ENCODE measurements at places on chromosomes 2 and 18.

DNA sequence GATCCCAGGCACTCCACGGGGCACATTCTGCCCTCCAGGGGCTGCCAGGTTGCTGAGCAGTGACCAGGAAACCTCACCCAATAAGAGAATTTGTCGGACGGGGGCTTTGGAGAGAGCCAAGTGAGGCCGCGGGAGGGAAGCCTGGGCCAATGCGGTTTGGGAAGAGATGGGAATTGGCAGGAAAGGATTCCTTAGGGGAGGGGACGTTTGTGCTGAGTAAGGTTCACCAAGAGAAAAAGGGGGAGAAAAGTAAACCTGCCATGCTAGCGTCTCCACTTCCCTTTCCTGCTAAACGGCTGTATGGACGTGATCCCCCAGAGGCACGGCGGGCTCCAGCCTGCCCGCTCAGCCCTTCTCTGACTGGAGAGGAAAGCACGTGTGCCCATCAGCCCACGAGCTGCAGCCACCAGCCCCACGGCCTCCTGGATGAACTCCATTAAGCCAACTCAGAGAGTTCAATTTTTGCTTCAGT lies 194.4 kb upstream of the ID2 start:
- no peak for DNase-seq

DNA sequence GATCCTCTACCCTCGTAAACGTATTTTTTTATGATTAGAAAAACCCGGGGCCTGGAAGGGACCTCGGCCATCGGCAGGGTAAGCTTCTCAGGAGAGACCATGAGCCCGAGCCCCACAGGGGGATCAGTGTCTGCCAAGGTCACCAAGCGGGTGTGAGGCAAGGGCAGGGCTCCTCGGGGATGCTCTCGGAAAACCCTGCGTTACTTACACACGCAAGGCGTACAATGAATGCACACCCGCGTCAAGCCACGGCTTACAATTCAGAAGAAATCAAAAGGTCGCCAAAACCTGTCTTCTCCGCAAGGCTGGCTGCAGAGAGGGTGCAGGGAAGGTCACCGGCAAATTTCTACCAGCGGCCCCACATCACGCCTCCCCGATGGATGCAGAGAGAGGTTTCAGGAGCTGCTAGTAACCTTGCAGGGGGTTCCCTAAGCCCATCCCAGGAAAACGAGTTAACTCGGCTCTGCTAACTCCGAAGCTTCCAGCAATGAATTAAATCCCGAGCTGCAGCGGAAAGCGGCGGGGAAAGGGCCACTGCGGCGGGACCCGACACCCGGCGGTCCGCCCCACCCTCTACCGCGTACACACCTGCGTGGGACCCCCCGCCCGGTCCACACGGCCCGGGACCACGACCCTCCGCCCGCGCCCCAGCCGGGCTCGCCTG lies 638 bp downstream of the ST3GAL5 start:
- DNase-seq, result no peak

GRCh38 chr2:160715428-160715827 lies 221.8 kb upstream of the RBMS1 start:
- DNase-seq, result no peak

DNA sequence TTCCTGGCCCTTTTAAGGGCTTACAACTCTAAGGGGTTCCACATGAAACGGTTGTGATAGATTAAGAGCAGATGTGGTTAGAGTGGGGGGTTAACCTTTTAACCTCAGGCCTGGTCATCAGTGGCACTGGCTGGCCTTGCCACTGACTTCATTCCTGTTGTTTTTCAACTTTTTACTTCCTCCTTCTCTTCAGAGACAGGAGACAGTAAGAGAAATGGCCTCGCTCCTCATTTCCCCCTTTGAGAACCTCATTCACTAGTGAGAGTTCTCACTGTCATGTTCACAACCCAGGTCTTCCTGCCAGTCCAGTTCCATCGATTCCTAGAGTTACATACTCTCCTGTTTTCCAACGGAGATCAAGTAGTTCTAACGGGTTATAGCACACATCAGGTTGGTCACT lies 101.6 kb upstream of the SLC1A4 start:
- DNase-seq, result no peak

DNA sequence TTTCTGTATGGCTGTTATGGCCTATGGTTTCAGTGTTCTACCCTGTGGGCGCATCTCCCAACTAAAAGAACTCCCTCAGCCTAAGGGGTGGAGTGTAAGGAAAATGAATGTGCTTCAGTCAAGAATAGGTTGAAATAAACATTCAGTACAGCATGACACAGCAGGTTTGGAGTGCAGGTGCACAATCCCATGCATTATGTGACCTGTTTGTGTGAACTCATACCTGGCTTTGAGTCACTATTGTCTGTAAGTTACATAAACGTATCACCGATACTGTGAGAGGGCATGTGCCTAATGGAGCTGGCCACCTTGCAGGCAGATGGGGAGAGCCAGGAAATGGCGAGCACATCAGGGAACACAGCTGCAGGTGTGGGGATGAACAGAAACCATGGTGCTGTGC lies 216.0 kb downstream of the DSEL start:
- DNase-seq, result no peak

GRCh38 chr2:28419443-28420270 lies 27.0 kb downstream of the FOSL2 start:
- no peak for DNase-seq

GRCh38 chr2:78895022-78895421 lies 130.5 kb upstream of the REG3G start:
- DNase-seq, result no peak

DNA sequence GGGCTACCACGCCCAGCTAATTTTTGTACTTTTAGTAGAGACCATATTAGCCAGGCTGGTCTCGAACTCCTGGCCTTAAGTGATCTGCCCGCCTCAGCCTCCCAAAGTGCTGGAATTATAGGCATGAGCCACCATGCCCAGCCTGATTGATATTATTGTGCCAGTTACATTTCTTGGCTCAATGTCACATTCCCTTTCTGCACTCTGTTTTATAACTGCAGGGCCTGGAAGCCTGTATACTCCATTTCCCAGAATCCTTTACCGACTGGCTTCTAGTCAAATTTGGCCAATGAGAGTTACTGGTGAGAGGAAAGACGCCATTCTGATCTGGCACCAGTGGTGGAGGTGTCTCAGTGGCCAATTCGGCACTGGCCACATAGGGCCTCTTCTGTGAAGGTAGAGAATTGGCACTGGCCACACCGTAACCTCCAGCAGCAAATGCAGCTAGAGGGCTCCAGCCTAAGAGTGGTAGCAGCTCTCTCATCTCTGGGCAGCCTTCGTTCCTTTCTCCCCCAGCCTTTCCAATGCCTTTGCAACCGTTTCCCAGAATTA lies 16.9 kb upstream of the CFAP36 start:
- DNase-seq, result no peak

- DNase-seq, result no peak
Measured at GRCh38 chr2:78162202-78162601, 640.0 kb upstream of the LRRTM4 start.

DNA sequence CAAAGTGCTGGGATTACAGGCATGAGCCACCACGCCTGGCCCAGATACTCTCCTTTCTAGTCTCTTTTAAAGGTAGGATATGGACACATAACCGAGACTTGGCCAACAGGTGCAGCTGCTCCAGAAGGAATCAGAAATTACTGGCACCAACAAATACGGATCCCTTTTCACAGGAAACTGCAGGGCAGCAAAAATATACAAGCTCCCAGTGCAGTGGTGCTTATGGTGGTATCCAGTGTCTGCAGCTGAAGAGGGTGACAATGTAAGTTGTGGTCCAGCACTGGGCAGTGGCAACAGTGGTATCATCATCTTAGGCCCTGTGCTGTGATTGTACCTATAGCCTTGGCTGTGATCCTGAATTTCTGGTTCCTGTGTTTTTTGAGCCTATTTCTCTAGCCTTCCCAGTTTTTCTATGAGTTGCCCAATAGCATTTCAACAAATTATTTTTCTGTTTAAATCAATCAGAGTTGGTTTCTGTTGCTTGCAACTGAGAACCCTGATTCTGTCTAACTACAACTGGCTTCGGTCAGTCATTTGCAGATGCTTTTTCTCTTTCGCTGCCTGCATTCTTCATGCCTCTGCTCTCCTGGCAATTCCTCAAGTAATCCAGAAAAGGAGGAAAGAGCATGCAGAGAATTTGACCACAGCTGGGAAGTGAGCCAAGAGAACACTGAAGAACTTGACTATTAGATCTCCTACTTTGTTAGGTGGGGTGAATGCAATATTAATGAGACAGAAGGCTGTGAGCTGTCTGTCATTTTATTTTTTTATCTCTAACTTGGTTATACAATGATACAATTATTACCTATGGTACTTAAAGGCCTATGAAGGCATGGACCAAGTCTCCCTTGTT lies 30.8 kb upstream of the EML4 start:
- DNase-seq, result no peak

DNA sequence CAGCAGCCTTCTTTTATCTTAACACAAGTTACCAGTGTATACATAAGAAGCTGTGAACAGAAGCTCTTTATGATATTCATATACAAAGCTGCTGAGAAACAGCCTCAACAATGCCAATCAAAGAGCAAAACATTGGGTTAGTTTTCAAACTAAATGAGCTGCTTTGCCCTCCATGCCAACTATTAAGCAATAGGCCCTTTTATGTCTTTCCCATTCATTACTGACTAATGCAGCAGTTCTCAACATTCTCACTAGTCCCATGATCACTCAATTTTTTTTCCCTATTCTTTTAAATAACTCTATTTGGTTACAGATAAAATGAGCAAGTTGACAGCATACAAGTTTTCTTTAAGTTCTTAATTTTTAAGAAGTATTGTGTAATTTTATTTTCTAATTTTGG lies 57.9 kb upstream of the FRZB start:
- no peak for DNase-seq

DNA sequence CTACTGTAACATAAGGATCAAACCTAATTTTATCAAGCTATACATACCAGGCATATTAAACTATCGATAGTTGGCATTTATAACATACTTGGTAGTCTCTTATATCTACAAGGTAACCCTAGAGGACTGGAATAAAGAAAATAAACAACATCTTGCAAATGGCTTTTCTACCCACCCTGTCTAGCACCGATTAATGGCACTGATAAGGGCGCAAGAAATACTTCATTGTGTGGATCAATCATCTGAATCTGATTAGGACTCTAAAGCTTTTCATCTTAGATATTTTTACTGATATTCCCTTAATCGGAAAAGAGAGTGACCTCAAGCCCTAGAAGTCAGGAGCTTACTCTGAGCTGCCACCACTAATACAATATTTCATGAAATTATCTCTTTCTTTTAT lies 1461.7 kb upstream of the PIK3C3 start:
- no peak for DNase-seq

DNA sequence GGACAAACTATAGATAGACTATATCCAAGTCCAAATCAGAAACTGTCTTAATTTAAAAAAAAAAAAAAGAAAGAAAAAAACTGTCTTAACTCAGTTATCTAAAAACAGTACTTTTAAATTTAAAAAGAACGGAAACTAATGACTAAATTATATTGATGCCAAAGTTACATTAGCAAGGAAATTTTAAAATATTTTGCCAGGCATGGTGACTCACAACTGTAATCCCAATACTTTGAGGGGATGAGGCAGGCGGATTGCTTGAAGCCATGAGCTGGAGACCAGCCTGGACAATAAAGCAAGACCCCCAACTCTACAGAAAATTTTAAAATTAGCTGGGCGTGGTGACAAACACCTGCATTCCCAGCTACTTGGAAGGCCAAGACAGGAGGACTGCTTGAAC lies 30.9 kb downstream of the MEMO1 start:
- DNase-seq, result no peak

- DNase-seq, result no peak
Measured at GRCh38 chr18:30544141-30544540, 498.4 kb downstream of the DSC3 start.

GRCh38 chr2:220999356-220999755 lies 572.7 kb downstream of the EPHA4 start:
- DNase-seq, result no peak

DNA sequence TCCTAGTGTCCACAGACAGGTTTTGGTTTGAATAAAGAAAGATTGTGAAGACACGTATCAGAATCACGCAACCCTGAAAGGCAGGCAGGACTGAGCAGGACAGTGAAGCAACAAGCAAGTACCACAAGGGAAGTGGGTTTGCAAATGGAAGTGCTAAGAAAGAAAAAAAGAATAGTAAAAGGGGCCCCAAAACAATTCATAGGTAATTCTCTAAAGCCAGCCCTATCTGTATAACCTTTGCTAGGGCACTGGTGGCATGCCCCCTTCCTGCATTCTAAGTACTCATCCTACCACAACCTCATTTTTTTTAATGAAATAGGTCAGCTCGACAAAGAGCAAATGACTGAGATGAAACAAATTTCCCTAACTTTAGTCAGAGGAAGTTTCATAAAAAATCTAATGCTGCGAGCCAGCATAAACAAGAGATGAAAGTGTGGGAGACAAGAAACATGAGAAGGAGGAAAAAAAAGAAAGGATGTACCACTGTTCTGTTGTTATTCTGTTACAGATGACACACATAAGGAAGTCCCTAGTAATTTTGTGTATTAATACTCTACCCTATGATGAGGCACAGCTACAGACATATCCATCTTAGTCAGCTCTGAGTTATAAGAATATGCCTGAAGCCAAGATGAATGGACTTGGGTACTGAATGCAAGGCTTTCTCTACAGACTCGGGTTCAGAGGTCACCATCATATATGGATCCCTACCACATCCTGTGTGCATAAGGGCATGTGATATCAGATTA lies 32.2 kb downstream of the IKZF2 start:
- DNase-seq, result peak; percentile 4

DNA sequence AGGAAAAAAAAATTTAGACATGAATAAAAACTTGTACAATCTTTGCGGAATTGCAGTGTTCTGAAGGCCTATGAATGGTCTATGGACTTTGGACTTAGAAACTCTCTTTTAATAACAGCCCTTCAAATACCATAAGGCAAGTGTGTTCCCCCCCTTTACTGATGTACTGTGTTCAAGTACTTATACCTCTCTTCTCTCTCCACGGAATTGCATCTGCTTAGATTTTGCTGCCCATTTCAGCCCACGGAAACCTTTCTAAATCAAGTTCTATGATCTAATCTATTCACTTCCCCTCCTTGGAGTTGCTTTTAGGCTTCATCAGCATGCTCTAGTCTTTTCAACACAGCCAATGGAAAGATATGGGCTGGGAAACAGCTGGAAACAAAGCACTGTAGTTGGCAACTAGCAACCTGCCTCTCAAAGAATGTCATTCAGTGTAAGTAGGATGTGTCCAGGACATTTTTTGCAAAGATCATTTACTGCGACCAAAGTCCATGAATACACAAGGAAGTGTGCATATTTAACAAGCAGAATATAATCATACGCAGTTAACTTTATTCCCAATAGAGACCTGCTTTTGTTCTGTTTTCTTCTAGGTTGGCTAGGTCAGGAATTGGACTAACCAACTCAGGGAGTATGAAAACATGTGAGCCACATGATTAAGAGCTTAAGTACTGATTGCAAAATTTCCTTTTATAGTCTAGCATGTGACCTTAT lies 58.0 kb downstream of the SLC40A1 start:
- no peak for DNase-seq

GRCh38 chr2:48343571-48344440 lies 186.1 kb upstream of the STON1 start:
- DNase-seq, result no peak

GRCh38 chr2:67216881-67217280 lies 180.3 kb upstream of the ETAA1 start:
- DNase-seq, result no peak
